Omental fat pad (tissue), 4 donors: ENCODE measurements at places on chromosomes 1 and 21.

DNA sequence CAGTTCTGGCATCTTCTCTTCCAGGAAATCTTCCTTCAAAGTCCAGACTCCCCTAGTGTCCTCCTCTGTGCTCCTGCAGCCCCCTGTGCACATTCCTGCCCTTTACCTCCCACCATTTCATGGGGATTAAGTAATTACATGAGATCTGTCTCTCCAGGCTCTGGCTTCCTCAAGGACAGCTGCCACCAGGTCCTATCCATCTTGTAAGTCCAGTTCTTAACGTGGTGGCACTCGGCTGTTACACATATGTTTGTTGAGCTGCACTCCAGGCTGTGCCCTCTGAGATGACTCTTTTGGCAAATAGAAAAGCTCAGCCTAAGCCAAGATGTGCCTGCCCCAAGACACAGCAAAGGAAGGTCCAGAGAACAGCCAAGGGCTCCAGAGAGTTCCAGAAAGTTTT, 57.4 kb upstream of the CAMK1G start:
- DNase-seq, result no peak

DNA sequence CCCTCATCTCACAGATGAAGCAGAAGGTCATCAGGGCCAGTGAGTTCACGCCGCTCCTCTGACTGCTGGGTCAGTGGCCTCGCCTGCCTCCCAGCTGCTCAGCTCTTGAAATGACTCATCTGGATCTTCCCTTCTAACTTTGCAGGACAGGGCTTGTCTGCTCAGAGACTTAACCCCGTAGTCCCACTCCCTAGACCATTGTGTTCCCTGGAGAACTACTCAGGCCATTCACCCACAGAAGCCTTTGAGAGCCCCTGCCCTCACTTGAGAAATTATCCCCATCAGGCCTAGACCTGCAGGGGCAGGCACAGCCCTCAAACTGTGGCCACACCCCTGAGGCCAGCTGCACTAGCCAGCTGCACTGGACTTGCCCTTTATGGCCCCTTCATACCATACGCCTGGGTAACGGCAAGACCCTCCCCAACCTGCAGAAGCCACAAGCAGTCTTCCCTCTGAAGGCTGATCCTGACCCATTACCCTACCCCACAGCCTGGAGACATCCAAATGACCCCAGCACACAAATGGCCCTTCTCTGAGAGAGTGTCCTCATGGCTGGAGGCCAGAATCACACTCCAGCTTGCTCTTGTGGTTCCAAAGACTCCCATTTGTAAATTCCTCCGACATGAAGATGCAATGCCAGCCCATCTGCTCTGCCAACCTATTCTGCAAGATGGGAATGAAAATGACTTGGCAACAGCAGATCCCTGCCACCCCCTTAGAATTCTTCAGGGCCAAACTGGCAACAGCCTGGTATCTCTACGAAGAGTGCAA, 33.2 kb downstream of the RCSD1 start:
- no peak for DNase-seq

GRCh38 chr1:155272466-155273342, 600 bp downstream of the CLK2 start:
- no peak for DNase-seq

DNA sequence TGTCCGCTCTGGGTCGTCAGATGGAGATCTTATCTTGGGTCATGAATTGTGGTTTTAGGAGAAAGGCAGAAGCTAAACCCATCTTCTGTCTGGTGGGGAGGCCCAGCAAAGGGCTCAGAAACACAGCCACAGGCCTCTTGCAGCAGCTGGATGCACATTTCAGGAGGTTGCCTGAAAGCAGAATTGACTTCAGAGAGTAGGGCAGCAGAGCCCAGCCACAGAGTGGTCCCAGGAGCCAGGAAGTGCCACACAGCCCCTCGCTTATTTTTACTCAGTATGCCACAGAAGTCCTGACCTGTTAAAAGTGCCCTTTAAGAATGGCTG, 8.3 kb upstream of the RIPK4 start:
- DNase-seq, result no peak

DNA sequence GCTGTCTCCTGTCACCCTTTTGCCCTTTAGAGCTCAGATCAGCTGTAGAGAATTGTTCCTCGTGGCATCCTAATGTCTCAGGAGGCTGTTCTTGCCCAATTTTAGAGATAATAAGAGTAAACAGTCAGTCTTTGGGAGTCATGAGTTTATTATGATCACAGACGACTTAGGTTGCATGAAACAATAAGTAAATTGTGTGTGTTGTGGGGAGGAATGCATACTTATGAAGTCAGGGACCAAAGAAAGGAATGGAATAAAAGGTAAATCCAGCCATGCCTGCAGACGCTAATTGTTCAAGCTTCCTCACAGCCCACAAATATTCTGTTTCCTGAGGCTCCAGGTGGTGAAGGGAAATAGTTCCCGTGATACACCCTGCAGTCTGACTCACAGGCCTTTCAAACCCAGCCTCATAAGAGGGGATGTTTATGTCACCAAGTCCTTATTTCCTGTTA, 897 bp downstream of the EPHX4 start:
- no peak for DNase-seq
